ENCODE measurements at places on chromosomes 5 and 9.
A peak's percentile ranks its signal among the peaks of the same experiment; 100 is the strongest.

DNA sequence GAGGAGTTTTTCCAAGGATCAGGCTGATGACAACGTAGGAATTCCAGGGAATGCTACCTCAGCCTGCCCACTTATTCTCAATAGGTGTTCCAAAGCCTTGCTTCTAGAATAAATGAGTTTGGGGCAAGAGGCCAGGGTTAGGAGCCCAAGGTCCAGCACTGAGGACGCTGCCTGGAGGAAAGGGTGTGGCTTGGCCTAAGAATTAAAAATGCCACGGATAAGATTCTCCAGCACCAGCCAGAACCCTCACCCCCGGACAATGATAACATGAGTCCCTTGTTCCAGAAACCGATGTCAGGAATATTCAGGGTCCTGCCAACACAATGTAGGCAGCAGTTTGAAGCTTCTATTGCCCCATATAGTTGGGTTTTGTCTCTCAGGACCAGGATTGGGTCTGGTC lies 7.6 kb downstream of the SPRY4 start:
- DNase-seq: no peak

- DNase-seq: no peak
Measured at GRCh38 chr9:117747386-117747970, 43.3 kb downstream of the TLR4 start.

DNA sequence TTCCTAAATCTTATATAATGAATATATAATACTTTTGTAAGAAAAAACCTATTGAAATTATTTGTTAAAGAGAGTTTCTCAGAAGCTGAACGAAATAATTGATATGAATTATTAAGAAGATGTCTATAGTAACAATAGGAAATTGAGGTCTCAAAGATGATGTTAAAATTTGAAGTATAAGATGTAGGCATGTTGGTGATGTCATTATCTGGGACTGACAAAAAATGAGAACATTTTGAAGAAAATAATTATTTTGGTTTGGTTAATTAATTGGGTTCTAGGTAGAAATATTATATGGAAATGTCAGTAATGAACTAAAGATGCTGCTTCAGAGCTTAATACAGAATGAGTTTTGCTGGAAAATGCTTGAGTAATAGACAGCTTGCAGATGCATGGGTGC lies 501.4 kb upstream of the ST8SIA4 start:
- no peak for DNase-seq

- DNase-seq: no peak
Measured at GRCh38 chr5:1199649-1200494, 1.5 kb upstream of the SLC6A19 start.

DNA sequence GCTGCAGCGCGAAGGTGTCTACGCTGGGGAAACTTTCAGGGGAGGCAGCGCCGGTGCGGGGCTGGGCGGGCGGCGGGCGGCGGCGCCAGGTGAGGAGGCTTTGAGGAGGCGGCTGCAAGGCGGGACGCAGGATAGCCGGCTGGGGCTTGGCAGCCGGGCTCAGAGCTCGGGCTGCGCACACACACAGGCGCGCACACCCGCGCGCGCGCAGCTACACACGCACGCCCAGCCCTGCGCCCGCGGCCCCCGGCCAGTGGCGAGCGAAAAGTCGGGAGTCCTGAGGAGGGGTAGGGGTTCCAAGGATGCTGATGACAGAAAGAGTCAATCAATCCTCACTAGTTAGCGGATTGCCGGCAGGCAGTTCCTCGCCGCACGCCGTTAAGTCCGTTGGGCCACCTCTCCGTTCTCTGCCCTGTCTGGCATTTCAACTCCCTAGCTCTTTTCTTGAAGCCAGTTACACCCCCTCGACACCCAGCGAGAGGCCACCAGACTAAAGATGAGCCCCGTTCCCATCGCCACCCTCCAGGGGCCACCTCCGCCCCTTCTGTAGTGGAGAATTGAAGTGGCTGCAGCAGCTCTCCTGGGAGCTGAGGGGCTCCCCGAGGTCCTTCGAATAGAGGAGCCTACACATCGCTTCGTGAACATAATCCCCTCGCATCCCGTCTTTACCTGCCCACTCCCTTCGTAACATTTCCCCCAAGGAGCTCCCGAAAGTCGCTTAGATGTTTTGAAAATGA lies 1640.3 kb upstream of the C9orf72 start:
- peak; percentile 83 for DNase-seq

DNA sequence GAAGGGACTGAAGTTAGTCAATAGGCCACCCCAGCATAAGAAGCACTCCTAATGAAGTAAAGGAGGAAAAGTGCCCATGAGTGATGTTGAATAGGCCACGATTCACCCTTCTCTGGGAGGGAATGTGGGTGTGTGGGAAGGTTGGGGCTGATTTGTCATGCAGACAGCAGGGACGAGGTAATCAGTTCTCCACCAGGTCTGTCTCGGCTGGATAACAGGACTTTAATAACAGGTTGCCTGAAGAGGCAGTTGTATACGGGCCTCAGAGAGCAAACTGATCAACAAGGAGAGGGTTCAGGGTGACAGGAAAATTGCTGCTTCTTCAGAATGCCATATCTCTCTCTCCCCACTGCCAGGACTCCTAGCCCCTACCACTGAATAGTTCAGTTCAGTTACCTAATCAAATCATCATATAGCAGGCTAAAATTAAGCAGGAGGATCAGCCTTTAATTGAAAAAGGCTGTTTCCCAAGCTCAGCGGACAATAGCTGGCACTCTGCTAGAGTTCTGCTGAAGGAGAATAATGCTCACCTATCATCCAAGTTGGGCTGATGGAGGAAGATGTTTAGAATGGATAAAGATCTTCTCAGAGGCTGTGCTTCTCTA lies 43.6 kb upstream of the SMIM32 start:
- DNase-seq: no peak

DNA sequence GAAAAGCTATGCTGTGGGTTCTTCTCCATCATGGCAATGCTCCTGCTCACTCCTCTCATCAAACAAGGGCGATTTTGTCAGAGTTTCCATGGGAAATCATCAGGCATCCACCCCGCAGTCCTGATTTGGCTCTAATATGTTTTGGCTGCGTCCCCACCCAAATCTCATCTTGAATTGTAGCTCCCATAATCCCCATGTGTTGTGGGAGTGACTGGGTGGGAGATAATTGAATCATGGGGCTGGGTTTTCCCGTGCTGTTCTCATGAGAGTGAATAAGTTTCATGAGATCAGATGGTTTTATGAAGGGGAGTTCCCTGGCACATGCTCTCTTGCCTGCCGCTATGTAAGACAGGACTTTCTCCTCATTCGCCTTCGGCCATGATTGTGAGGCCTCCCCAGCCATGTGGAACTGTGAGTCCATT lies 163.8 kb downstream of the GADD45G start:
- DNase-seq: no peak

DNA sequence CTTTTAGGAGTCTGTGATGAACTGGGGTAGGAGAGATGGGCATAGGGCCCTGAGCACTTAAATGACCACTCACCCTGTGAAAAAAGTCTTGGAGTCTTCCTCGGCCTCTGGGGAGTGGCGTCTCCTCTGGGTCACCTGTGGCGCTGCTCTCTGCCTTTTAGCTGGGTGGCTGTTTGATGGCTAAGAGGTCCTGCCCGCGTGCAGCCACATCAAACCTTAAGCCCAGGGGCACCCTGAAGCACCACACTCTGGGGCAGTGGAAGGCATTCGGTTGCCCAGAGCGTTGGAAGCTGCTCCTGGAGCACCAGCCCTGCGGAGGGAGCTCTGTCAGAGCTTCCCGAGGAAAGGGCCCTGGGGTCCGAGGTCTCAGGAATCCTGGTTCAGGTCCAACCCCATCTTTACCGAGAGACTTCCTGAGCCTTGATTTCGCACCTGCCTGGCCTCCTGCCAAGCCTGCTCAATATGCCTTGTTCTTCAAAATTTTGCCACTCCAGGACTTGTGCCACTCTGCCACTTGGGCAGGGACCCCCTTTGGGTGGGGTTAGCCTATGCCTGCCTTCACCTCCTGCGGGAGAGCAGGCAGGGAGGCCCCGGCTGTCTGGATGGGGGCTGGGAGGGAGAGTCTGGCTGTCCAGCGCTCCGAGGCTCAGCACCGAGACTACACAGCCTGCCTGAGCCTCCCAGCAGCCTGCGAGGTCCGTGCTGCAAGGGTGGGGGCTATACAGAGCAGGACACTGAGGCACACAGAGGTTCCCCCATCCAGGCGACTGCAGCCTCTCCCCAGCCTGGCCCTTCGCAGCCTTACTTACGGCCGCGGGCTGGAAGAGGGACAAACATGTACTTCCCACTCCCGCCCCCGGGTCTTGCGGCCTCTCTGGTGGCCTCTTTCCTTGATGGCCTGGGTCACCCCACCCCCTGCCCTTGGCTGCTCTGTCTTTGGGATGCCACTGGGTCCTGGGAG lies 63.4 kb upstream of the RNU6ATAC start:
- DNase-seq: peak; percentile 41

- no peak for DNase-seq
Measured at GRCh38 chr5:142320430-142320738, 4.4 kb downstream of the SPRY4 start.

DNA sequence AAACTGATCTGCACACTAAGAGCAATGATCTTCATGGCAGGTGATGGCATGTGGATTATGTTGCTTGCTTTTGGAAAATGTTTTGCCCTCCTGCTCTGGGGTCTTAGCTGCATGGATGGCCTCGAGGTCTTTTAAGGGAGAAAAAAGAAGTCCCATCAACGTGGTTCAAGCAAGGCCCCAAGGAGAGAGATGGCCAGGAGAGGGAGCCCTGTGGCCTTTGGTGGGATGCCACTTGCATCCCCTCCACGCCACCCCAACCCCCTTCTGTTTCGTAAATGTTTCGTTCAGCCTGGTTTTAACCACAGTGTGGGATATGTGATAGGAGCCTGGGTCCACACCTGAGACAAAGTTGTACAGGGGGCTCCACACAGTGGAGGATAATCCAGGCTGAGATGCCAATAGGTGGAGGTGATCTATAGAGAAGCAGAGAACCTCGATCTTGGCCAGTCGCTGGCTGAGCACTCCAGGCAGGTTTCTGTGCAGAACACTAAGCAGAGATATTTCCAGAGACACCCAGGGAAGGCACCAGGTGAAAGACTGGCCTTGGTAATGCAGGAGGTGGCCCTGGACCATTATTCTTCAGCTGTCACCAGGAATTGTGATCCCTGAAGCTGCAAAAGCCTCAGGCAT lies 25.8 kb upstream of the FRRS1L start:
- peak; percentile 18 for DNase-seq

GRCh38 chr9:89730715-89731114 lies 125.9 kb downstream of the GADD45G start:
- no peak for DNase-seq

DNA sequence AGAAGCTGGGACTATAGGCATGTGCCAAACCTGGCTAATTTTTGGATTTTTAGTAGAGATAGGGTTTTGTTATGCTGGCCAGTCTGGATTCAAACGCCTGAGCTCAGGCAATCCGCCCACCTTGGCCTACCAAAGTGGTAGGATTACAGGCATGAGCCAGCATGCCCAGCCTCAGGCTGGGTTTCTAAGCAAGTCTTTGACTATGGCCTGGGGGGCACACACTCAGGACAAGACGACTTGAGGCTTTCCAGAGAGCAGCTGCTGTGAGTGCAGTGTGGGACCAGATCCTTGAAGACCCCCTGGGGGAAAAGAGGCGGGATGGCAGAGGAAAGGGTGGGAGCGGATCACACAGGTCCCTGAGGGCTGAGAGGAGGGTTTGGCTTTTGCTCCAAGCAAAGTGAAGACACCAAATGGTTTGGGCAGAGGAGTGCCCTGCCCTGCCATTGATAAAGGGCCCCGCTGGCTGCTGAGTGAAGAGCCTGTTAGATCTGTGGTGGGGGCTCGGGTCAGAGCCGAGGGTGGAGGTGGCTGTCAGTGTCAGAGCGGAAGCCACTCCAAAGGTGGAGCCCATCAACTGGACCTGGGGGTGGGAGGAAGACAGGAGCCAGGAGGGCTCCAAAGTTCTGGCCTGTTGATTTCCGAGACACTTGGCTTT lies 46.8 kb upstream of the FUBP3 start:
- DNase-seq: no peak

DNA sequence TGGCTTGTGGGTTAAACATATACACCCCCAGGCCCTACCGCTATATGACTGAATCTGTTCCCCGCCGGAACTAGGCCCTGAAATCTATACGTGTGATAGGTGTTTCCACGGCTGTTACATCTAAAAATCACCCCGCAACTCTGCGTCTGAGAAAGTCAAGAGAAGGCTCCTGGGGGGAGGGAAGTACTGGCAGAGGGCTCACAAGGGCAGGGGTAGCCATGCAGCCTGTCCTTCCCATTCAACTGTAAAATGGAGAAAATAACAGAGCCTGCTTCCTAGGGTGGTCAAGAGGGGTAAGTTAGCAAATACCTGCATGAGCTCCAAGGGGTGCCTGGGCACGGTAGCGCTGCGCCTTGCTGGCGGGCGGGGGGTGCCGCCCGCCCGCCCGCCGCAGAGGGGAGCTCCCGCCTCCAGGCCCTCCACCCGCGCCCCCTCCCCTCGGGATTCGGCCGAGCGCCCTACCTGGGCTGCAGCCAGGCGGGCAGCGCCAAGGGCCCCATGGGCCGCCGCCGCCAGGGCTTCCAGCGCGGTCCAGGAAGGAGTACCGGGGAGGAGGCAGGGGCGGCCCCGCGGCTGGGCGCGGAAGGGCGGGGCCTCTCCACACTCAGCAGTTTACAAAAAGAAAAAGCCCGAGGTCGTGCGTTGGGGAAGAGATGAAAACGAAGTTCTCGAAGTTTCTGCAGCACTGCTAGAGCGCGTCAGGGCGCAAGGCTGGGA lies at the start of gene HACD4:
HACD4 (minus strand) TSS at position 550 of the 717 bp plus-strand sequence; CDS start at position 500, 50 bp downstream.
- DNase-seq: peak; percentile 71

- DNase-seq: no peak
Measured at GRCh38 chr5:57618767-57619381, 136.3 kb upstream of the ACTBL2 start.

DNA sequence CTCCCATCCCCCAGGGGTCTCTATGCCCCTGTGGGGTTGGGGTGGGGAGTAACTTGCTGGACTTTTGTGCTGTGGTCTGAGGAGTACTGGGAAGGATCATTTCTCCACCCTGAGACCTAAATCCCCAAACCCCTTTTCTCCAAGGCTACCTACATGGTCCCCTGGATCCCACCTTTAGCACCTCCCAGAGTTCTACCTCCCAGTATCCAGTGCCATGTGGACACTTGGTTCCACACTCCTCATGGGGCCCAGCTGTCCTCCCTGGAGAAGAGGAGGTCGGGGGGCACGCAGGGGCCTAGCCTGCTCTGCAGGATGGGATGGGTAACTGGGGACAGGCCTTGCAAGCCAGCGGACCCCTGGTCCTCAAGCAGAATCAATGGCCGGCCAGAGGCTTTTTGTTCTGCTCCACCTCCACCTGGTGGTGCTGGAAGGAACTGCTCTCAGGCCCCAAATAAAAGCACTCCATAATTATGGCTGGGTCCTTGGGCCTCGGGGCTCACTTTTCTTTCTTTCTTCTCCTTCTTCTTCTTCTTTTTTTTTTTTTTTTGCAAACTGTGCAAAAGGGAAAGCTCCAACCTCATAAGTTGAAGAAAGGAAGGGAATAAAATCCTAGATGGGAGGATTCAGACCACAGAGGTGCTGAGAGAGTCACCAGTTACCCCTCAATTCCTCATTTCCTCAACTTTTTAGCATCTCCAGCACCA lies 68.4 kb downstream of the PSD2 start:
- DNase-seq: peak; percentile 44
